ENCODE measurements at places on chromosomes 5 and 9.

DNA sequence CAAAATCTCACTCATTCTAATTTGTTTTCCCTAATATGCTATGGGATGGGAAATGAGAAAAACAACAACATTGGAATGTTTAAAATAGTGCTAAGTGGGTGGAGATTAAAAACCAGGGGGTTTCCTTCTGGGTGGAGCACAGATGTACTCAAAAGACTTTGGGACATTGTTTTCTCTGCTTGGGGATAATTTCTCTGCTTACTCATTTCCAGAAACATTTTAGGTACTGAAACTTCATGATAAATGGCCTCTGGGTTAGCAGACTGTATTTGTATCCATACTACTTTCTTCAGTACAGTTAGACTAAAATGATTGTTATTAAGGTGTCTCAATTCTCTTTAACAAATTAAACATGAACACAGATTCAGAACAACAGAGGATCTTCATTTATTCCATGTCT, 17.4 kb downstream of the ELOVL7 start:
- no peak for DNase-seq

GRCh38 chr5:131268758-131269370, 5.0 kb downstream of the CDC42SE2 start:
- no peak for DNase-seq

- no peak for DNase-seq
Measured at GRCh38 chr5:34062419-34062818, 19.4 kb upstream of the C1QTNF3 start.

DNA sequence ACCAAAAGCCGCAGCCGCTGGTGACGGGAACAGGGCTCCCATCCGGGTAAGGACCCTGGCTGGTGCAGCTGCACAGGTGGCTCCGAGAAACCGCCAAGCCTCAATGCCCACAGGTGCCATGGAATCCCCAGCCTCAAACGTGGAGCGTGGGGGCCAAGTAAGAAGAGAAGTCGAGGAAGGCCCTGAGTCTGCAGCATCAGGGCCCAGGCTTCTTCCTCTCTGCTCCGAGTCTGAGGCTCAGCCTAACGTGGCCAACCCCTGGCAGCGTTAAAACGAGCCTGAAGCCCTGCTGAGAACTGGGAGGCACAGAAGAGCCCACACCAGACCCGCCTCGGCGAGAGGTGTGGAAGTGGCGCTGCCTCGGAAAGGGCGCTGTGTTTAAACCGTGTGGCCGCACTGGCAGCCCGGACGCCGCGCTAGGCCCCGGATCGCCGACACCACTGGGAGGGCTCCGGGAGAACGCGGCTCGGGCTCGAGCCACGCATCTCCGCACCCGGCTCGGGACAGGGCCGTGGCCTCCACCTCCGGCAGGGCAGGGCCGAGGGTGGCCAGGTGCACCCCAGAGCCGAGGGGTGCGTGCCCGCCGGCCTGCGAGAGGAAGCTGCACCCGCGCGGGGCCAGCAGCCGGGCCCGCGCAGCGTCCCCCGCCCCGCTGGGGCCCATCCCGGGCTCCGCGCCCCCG, 730 bp downstream of the ZMYND19 start:
- no peak for DNase-seq

- DNase-seq = no peak
Measured at GRCh38 chr5:56320686-56321085, 87.6 kb upstream of the ANKRD55 start.

DNA sequence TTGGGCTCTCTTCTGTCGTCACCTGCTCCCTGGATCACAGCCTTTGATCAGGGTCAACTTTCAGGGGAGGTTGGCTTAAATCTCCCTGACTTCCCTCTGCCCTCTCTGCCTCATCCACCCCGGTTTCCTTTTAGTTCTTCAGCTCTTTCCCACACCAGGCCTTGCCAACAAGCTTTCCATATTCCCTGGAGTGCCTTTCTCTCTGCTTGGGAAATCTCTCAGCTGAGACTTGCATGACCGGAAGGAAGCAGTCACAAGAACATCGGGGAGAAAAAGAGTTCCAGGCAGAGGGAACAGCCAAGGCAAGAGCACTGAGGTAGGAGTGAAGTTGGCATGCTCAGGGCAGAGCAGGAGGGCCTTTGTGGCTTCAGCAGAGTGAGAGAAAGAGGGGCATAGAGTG, 88.4 kb upstream of the HSPA9 start:
- DNase-seq = no peak

DNA sequence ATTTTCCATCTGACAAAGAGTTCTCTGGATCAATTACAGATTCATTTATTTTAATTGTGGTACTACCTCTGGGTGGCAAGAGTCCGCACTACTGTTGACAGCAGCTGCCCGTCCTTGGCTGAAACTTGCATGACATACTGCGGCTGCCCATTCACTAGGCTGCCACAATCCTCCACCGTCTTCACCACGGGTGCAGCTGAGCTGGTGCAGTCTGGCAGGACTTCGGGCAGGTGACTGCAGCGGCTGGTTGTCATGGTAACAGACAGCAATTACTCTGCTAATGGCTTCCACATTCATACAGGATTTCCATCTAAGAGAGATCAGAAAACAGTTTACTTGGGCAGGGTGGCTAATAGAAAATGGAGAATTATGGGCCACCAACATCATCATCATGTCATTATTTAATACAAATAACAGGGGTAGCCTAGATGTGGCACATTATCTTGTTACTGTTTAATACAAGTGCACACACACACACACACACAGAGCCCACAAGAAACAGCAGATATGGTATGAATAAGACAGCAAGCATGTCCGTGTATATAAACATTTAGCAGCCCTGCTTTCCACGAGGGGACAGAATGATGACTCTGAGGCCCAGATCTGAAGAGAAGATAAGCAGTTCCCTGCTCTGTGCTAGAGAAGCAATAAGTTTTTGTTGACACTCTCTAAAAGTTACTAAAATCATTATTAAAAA, 112.3 kb downstream of the MARCHF3 start:
- DNase-seq = no peak

DNA sequence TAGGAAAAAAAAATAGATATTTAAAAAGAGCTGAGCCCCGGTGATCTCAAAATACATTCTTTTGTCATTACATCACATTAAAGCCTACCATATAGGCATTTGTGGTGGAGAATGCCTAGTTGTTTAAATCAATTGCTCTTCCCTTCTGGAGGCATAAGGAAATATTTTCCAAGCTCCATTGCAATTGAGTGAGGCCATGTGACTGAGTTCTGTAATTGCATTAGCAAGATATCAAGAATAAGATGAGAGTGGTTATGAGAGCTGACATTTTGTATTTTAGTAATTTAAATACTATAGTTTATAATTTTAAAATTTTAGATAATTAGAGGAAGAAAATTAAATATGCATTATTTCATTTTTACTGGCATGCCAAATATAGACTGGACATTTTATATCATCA, 1195.9 kb downstream of the DTWD2 start:
- no peak for DNase-seq

GRCh38 chr9:105114318-105114717, 130.1 kb upstream of the SLC44A1 start:
- DNase-seq = no peak

GRCh38 chr5:54024466-54024865, 285.9 kb downstream of the ARL15 start:
- DNase-seq = no peak

GRCh38 chr5:107277485-107278125, 393.1 kb downstream of the EFNA5 start:
- DNase-seq = no peak

DNA sequence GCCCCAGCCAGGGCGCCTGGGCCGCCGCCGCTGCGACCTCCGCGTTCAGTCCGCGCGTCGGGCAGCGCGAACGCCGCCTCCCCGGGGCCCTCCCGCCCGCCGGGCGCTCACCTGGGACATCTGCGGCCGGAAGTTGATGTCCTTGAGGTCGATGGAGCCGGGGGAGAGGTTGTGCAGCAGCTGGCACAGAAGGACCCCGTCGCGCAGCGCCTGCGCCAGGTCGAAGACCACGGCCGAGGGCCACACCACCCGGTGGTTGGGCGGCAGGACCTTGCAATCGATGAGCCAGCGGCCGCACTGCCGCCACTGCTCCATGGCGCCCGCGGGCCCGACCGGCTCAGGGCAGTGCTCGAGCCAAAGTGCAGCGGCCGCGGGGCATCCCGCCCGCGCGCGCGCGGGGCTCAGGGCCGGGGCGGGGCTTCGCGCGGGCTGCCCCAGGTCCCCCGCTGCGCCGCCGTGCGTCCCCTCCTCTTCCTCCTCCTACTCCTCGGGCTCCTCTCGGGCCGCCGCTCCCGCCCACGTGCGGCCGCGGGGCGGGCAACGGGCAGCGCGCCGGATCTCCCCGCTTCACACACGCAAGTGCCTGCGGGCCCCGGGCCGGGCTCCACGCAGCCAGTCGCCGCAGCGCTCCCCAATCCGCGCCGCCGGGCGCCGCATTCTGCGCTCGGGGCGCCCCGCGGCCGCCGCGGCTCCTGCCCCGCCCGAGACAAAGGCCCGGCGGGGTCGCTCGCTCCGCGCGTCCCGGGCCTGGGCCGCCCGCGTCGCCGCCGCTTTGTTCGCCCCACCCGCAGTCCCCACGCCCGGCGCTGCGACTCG, at the start of gene VAV2:
Gene VAV2, minus strand, starts transcription at position 361 of the 816 bp plus-strand sequence. Its CDS starts 46 bp downstream, at position 315.
- DNase-seq = peak; percentile 90

DNA sequence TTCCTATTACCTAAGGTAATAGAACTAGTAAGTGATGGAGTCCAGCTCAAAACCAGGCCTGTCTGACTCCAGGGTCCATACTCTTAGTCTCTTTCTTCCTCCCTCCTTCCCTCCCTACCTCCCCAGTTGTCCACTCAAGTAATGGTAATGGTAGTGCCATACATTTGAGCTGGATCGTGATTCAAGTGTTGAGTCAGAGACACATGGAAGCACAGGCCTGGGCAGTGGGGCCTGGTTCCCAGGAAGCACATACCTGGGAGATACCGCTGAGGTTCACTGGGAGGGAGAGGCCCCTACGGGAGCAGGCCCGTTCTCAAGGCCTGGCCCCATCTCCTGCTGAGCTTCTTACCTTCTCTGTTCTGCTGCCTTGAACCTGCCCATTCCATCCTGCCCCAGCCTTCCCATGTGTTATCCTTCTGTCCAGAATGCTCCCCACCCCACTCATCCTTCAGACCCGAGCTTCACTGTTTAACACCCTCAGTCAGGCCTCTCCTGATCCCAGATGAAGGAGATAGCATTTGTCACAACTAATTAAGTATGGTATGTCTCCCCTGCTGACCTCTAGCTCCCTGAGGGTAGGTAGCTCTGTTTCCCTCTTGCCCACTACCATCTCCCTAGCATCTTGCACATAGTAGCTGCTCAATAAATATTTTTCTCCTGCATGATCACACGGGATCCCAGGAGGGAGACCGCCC, 13.8 kb downstream of the URM1 start:
- no peak for DNase-seq

- DNase-seq = no peak
Measured at GRCh38 chr5:157913575-157913974, 54.6 kb upstream of the CLINT1 start.

GRCh38 chr5:72625332-72625731, 118.1 kb upstream of the ZNF366 start:
- DNase-seq = no peak

- no peak for DNase-seq
Measured at GRCh38 chr5:177440211-177440989, 6.2 kb upstream of the PRR7 start.

DNA sequence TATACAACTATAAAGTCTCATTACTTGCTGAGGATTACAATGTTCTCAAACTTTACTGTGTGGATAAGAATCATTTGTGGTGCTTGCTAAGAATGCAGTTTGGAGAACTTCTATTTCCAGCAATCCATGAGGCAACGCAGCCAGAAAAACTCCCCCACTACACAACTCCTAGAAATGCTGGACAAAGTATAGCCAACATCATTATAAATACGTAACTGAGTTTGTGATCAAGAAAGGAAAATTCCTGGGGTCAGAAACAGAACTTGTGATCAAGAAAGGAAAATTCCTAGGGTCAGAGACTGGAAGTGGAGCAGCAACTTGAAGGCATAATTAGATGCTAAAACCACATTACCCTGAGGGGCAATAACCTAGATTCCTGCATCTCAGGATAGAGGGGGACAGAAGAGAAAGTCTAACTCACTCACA, 81.1 kb downstream of the MAT2B start:
- DNase-seq = no peak

DNA sequence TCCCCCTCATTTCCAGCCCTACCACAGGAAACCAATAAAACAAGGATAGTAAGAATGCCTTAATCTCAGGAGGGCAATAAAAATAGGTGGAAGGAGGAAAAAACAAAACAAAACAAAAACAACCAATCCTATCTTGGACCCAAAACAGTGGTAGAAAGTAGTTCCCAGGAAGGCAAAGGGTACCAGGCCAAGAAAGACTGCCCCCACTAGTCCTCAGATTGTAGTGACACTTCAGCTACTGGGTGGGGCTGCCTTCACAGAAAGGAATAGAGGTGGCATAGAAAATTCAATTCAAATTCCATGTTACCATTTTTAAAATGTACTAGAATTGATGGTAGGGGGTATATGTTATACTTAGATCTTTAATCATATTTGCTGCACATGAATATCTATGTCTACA, 59.3 kb downstream of the DPYSL3 start:
- DNase-seq = no peak

DNA sequence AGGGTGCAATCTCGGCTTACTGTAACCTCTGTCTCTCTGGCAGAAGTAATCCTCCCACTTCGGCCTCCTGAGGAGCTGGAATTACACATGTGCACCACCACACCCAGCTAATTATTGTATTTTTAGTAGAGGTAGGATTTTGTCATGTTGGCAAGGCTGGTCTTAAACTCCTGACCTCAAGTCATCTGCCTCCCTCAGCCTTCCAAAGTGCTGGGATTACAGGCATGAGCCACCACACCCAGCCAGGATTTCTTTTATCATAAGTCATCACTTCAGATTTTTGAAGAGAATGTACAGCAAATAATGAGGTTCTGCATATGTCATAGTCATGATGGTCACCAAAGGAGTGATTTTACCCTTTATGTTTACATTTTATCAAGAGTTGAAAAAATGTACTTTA, 108.1 kb downstream of the GCNT1 start:
- DNase-seq = no peak

DNA sequence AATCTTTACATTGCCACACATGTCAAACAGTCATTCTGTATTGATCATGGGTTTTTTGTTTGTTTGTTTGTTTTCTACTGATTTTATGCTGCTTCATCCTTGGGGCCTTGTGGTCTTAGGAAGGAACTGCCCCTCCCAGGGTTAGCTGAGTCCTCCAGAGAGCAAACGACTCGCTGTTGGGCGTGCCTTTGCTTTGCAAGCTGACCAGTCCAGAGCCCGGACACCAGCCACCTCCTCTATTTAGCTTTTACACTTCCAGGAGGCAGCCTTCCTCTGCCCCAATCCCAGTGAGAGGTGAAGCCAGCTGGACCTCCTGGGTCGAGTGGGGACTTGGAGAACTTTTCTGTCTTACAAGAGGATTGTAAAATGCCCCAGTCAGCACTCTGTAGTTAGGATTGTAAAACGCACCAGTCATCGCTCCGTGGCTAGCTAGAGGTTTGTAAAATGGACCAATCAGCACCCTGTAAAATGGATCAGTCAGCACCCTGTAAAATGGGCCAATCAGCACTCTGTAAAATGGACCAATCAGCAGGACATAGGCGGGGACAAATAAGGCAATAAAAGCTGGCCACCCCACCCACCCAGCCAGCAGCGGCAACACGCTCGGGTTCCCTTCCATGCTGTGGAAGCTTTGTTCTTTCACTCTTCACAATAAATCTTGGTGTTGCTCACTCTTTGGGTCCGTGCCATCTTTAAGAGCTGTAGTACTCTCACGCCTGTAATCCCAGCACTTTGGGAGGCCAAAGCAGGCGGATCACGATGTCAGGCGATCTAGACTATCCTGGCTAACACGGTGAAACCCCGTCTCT, 154.4 kb downstream of the ERCC6L2 start:
- DNase-seq = peak; percentile 68
